Renal cortex interstitium (tissue), 15 donors: ENCODE measurements at places on chromosomes 3 and 15.
A peak's percentile ranks its signal among the peaks of the same experiment; 100 is the strongest.

DNA sequence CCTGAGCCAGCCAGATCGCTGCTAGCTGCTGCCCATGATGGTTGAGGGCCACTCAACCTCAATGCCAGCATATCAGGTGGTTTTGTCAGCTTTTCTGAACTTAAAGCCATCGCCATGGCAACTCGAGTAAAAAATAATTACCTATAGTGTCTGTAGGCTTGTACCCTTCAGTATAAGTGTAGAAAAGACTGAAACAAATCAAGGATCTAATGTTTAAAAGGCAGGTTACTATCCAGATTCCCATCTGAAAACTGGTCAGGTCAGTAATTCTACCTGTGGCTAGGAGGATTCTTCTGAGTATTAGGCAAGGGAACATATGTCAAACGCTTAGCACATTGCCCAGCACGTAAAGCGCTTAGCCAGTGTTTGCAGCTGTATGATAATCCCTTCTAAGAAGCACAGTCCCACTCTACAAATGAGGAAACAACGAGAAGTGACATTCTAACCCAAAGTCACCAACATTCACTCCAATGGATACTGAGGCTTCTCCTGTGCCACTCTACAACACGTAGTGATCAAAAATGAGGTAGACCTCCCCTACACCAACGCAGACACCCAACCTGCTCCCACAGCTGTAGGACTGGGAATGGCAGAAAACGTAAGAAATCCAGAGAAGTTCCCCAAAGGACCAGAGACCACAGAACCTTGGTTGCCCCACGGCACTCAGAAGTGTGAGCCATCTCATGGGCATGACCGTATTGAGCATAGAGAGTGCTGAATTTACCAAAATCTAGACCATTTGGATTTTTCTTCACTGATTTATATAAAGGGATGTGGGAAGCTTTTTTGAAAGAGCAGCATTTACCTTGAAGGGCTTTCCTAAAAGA, 55.3 kb downstream of the SLTM start:
- no peak for DNase-seq

DNA sequence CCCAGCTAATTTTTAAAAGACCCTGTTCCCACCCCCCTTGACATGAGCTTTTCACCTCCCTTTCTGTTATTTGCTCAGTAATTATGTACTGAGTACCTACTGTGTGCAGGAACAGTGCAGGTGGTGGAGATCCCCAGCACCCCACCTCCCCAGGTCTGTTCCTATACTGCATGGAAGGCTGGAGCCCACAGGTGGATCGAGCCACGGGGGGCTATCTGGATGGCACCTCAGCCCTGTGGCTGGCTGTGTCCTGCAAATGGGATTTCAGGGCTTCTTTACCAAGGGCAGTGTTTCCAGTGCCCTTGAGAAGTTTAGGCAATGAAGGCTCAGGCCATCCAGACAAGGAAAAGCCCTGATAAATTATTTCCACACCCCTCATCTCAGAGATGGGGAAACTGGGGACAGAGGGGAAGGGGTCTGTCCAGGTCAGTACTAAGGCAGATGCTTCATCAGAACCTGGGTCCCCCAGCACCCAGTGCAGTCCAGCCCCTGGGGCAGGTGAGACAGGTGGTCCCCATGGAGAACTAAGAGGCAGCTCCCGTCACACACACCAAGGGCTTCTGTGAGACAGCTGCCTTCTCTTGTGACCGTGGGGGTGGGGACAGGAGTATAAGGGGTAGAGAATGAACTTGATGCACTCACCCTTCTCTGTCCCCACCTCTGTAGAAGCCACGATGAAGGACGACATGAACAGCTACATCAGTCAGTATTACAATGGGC, 109.6 kb downstream of the ETFA start:
- DNase-seq = no peak

DNA sequence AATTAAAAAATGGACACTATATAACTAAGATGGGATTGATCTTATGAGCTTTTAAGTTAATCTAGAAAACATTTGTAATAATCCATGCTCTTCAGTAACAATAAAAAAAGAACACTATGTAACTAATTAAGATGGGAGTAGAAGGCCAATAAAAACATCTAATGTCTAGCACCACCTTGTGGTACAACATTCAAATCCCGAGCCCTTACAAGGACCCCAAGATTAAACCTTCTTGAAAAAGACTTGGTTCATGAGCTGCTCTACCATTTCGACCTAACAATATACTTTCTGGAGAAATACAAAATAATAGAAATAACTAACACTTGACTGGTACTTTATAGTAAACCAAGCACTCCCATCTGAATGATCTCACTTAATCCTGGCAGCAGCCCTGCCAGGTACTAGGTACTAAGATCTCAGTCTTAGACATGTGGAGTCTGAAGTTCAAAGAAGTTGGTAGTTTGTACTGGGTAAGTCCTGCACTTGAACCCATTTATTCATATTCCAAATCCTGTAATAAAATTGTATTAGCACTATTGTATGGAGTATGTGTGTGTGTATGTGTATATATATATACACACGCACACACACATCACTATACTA, 21.8 kb downstream of the METTL6 start:
- DNase-seq = no peak

- DNase-seq = no peak
Observed at GRCh38 chr3:153038779-153039178, 123.2 kb upstream of the RAP2B start.

DNA sequence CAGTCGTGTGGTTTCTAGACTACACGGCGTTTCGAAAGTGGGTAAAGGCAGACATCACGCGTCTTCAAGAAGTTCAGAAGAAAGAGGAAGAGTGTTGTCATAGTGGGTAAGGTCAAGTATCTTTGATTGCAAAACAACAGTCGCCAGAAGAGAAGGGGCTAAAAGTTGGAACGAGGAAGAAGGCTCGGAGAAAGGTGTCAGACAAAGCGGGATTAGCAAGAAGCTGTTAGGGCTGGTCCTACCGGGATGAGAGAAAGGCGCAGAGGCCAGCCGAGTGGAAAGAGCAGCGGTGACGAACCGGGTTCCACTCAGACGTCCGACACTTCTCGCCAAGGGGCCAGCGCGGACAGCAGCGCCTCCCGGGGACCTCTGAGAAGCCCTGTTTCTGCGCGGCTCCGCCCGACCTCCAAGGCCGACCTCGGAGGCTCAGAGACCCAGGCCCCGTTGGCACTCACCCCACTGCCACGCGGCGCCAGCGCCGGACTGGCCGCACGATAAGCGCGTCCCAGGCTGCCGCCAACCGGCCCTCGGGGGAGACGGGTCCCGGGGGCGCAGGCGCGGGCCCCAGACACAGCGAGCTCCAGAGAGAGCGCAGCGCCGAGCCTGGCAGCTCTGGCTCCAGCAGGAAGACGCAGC, 436 bp downstream of the ADPGK start:
- DNase-seq = no peak

- no peak for DNase-seq
Observed at GRCh38 chr3:171710359-171710758, 99.9 kb downstream of the PLD1 start.

DNA sequence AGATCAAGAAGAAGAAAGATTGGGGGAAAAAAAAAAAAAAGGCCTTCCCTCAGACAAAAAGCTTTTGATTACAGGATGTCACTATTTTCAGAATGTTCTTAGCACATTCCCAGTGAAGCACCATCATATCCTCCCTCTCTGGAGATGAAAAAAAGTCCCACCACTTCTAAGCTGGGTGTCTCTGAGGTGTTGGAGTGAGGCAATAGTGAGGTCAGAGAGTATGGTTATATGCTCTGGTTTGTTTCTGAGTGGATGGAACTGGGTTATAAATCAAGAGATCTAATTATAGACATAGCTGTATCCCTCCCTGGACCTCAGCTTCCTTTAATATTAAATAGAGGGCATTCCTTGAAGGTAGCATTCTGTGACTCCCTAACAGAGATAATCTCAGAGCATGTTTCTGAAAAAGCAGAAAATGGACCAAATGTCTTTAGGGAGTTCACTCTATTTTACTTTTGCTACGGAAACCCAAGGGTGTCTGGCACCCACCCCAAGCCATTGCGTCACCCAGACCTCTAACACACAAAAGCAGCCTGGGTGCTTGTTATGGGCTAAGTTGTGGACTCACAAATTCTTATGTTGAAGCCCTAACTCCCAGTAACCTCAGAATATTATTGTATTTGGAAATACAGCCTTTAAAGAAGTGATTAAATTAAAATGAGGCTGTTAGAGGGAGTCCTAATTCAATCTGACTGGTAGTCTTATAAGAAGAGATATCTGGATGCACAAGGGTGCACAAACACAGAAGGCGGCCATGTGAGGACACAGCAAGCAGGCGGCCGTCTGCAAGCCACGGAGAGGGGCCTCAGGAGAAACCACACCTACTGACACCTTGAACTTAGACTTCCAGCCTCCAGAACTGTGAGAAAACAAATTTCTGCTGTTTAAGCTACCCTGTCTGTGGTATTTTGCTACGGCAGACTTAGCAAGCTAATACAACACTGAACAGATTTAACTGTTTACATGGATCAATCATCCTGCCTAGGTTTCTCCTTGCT, 81.5 kb downstream of the MB21D2 start:
- DNase-seq = peak; percentile 46

GRCh38 chr15:74050127-74050526, 32.2 kb downstream of the GOLGA6A start:
- DNase-seq = no peak

GRCh38 chr3:125165189-125165947, 47.2 kb downstream of the SLC12A8 start:
- no peak for DNase-seq

GRCh38 chr3:81823882-81824395, 62.5 kb upstream of the GBE1 start:
- DNase-seq = no peak

- DNase-seq = no peak
Observed at GRCh38 chr3:127488141-127488672, 102.3 kb downstream of the TPRA1 start.

GRCh38 chr15:82651708-82652107, 4.5 kb upstream of the CPEB1 start:
- no peak for DNase-seq
